ENCODE measurements at places on chromosomes 1 and 21.

- DNase-seq = no peak
These were observed 24.5 kb downstream of the PTTG1IP start for GRCh38 chr21:44848821-44849521.

- no peak for DNase-seq
These were observed 71.5 kb downstream of the CYYR1 start for GRCh38 chr21:26501495-26502021.

DNA sequence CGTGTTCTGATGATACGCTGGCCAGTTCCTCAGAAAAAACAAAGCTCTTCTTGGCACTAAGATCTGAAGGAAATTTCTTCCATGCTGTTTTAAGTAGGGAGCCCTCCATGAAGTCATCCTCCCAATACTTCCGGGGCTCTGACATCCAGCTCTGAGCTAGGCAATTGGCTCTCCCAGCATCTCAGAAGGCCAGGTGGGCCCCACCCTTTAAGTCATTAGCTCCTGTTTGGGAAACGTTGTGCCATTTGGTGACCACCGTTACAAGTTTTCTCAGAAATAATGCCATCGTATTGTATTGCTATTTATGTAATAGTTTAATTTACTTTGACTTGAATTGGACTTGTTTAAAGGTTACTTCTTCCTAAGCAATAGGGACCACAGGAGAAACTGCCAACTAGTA, 130.3 kb upstream of the EDN2 start:
- no peak for DNase-seq

- DNase-seq = no peak
These were observed 7.4 kb downstream of the YTHDF2 start for GRCh38 chr1:28744184-28744583.

DNA sequence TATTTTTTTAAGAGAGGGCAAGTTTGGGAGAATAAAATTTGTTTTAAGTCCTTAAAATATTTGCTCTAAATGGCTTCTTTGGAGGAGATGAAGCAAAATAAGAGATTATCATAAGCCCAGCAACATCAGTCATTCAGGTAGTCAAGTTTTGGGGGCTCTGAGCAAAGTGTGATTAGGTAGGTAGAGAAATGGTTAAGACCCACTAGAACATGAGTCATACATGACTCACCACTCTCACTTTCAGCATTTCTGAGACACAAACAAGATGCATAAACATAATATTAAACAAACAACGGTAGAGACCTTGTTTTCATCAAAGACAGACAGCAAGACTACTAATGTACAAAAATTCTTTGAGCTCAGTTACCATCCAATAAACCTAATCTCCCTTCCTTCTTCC, 272.2 kb downstream of the LMO4 start:
- no peak for DNase-seq

GRCh38 chr21:42653231-42654061, at the start of gene PDE9A:
Gene PDE9A (plus strand): TSS chr21:42653621. CDS start chr21:42653815, 194 bp downstream.
- no peak for DNase-seq

- DNase-seq = no peak
These were observed 72.9 kb upstream of the SLC2A1 start for GRCh38 chr1:43031316-43032203.

- DNase-seq = no peak
These were observed 192.1 kb downstream of the KCNJ6 start for GRCh38 chr21:37724201-37724600.

- no peak for DNase-seq
These were observed 39.4 kb downstream of the KCNJ15 start for GRCh38 chr21:38295997-38296764.

DNA sequence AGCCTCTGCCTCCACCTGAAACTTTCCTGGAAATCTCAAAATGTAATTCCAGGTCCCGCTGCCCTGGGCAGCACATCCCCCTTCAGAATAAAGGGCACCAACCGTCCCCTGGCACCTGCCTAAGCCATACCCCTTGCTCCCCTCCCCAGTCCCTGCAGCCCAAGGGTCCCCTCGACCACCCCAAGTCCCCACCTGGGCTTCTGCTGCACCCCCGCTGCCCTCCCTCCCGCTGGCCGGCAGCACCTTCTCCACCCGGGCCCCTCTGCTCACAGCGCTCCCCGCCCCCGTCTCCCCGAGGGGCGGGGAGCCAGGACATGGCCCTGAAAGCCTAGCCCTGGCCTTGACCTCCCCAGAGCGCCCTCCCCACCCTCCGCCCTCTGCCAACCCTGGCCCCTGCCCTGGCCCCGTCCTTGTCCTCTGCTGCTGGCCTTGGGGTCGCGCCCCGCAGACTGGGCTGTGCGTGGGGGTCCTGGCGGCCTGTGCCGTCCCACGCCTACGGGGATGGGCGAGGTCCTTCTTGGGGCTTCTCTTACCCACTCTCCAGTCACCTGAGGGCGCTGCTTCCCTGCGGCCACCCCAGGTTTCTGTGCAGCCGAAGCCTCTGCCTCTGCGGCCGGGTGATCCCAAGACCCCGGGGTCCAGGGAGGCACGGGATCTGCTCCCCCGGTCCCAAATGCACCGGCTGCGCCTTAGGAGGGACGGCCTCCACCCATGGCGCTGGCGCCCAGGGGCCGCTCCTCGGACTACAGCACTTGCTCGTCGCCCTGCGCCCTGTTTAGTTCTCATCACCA, 41.7 kb downstream of the WDR4 start:
- DNase-seq = no peak

- DNase-seq = no peak
These were observed 79.7 kb downstream of the RUNX3 start for GRCh38 chr1:24850328-24850920.

GRCh38 chr1:237525102-237525501, 365.6 kb downstream of the ZP4 start:
- DNase-seq = no peak

DNA sequence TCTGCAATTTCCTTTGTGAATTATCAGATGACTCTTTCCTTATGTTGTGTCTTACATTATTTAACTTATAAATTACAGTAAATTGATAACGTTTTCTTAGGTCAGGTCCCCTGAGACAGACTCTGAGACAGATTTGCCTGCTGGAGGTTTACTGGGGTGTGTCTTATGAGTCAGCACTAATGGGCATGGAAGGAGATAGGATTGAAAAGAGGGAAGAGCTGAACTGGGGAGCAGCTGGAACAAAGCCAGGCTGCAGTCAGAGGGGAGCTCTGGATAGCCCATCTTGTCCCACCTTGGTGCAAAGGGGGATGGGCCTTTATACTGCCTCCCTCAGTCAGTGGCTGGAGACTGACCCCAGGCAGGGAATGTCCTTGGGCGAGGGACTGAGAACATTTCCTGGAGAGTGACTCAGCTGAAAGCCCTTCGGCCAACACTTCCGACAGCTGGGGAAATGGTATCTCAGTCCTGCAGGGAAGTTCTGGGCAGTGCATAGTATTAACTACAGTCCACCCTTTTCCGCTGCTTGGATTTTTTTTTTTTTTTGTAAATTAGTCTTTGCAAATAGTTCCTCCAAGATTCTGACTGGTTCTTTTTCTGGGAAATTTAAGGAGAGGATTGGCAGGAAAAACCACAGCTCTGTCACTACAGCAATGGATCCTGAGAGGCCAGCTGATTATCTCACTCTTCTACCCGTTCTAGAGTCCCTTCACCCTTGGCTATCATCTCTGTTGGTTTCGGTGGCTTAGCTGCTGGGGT, 39.1 kb upstream of the CDC42BPA start:
- no peak for DNase-seq

DNA sequence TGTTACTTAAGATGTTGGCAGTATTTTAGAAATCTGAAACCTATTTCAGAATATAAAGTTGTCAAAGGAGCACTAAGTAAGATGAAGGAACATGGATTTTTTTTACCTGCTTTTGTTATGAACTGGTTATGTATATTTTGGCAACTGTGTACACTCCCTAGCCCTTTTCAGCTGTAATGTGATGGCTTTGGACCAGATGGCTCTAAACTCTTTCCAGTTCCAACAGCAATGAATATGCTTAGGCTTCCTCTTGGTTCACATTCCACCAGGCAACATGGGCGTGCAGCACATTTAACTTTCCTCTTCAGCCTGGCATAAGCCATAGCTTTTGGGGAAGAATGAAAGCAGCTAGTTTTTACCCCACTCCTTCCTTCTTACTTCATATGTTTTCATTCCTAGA, 95.6 kb upstream of the ADAMTS5 start:
- DNase-seq = no peak
